ENCODE measurements at places on chromosomes 11 and 22.

DNA sequence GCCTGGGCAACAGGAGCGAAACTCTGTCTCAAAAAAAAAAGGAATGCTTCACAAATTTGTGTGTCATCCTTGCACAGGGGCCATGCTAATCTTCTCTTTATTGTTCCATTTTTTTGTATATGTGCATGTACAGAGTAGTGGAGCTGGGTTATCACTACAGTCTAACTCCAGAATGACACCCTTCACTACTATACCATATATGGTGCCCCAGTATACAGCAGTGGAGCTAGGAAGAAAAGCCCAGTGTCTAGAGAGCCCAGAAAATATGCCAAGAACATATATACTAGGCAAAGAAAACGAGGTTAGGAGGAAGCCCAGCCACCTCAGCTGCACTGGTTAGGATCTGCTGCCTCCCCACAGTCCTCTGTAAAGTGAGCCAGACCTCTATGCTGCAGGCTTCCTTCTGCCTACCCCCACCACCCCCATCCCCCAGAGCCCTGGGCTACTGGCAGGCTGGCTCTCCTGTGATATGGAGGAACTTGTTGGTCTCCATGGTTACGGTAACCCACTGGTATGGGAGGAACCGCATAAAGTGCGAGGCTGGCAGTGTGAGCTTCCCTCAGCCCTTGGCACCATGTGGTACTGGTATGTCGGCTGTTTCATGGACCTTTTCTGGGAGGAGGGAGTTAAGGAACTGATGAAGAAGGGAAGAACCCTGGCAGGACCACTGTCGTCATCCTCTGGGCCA, 34.3 kb downstream of the RCOR2 start:
- no peak for DNase-seq

DNA sequence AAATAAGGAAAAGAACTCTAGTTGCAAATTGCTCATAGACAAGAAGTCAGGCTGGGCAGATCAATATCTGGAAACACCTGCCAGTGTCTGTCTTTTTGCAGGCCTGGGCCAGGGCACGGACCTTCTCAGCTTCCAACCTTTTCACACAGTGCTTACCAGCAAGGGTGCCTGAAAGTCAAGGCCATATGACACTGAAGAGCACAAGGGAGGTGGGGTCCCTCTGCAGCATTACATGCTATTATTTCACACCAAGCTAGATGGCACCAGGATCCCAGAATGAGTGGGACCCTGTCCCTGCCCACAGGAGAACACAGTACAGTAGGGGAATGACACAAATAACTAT, 5.9 kb upstream of the PEX26 start:
- DNase-seq, result no peak

DNA sequence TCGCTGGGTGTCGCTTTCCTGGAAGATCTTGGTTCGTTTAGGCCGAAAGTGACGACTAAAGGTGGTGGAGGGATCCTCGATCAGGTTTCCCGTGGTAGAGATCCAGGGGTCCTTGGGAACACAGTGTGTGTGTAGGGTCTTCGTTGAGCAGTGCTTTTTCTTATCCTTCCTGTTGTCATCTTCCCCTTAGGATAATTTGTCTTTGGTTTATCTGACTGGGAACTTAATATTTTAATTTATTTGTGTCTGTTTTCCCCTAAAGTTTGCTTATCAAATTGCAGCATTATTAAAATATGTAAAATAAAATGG, 403 bp downstream of the RBM7 start:
- no peak for DNase-seq

DNA sequence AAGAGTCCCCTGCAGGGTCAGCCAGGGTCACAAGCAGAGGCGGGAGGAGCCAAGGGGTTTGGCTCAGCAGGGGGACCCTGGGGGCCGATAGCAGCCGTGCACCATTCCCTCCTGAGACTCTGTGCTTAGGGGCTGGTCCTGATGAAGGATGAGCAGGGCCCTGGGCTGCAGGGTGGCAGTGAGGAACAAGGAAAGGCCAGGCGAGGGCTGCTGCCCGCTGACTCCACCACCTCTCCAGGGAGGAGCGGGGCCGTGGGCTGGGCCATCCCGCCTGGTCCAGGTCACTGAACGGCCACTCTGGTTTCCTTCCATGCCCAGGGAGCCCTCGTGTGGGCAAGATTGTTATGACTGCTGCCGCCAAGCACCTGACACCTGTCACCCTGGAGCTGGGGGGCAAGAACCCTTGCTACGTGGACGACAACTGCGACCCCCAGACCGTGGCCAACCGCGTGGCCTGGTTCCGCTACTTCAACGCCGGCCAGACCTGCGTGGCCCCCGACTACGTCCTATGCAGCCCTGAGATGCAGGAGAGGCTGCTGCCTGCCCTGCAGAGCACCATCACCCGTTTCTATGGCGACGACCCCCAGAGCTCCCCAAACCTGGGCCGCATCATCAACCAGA, 9.2 kb upstream of the NDUFS8 start:
- DNase-seq, result no peak

DNA sequence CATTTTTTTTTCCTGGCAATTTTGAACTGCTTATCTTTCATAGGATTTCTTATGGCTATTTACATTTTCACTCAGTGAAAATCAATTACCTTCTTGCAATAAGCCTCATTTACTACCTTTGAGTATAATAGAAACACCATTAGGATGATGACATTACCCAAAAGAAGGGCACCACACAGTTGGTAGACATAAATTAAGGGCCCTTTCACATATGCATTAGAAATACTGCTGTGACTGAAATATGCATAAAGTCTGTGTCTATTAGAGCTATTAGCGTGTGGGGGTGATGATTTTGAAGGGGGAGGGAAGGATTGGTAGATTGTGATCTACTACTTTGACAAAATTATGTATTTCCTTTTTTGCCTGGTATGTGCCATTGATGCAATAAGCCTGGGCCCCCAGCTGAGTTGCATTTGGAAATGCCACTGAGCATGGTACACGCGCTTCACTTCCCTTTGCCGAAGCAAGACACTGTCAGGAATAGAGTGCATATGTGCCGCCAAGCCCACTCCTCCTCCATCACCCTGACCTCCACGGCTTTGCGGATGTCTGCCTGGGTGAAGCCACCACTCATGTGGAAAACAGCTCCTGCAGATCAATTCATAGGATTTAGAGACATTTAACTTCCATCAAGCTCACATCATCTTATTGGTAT, 339.3 kb downstream of the DCDC1 start:
- DNase-seq, result no peak

DNA sequence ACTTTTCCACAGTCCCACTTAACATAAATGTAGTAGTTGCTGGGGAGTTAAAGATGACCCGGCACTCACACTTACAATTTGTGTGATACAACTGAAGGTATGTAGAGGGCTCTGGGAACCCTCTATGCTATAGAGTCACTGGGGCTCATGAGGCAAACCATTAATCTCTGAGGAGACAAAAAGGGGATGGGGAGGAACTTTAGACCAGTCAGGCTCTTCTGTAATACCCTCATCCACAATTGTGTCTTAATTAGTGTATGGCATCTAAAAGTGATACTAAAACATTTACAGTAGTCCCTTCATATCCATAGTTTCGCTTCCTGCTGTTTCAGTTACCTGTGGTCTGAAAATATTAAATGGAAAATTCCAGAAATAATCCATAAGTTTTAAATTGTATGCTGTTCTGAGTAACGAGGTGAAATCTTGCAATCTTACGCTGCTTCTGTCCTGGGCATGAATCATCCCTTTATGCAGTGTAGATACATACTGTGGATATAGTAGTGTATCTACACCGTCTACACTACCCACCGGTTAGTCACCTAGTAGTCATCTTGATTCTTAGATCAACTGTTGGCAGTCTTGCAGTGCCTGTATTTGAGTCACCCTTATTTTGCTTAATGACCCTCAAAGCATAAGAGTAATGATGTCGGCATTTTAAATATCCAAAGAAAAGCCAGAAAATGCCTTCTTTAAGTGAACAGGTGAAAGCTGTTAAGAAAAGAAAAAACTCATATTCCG, 12.2 kb downstream of the CBL start:
- DNase-seq, result no peak

DNA sequence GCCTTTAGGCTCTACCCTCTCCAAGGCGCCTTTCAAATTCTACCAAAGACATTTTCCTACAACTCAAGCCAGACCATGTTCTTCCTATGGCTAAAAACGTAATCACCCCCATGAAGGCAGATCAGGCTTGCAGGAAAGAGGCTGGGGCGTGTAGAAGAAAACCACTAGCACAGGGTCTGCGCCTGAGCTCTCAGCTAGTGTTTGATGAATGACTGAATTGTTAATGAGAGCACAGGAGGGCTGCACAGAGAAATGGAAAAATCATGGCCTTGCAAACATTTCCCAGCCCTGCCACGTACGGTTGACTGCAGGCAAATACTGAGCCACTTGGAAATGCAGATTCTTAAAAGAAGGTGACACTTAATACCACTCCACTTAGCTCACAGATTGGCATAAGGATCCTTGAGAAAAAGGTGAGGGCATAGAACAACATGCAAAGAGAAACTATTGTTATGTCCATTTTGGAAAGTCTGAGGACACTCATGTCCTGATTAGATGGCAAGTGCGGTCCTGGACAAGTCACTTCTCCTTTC, 148.6 kb downstream of the NXPE2 start:
- no peak for DNase-seq

DNA sequence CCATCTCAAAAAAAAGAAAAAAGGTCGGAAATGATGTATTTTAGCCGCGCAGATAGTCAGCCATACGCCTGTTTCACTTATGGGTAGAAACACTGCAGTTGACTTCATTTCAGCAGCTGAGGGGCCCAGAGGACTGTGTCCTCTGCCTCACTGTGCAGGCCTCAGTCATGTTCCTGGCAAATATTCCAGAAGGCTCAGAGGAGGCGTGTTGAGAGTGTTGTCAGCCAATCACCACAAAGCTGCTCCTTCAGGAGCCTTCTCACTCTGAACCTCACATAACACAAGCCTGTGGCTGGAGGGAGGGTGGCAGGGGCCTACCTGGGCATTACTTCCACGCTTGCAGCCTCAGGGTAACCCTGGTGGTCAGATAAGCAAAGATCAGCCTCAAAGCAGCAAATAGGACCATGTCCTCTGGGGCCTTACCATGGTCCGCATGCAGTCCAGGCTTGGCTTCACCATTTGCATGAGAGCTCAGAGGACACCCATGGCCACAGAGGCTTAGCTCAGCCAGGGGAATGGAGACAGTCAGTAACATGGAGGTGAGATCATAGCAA, 17.3 kb upstream of the TREH start:
- no peak for DNase-seq

DNA sequence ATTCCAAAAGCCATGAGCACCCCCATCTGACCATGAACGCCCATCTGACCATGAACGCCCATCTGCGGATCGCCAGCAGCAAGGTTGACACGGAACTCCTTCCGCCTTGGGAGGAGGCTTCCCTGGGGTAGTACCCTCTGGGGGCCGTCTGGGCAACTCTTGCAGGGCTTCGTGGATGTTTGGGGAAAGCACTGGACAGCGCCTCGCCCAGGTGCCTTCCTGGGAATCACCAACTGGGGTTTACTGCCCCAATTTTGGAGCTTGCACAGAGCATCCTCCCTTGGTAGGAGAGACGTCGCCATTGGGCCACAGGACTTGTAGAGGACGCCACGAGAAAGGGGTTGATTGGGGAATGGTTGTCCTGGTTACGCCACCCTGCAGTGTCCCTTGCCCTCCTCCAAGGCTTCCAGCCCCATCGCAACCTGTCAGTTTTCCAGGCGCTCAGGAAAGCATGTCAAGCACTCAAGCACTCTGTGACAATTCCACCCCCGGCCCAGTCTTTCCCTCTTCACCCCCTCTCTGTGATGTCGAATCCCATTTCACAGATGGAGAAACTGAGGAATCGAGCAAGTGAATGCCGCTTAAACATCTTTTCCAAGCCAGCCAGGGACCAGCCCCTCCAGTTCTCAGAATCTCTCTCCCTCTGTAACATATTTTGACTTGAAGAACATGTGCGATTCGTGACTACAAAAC, 914 bp upstream of the PRDM11 start:
- no peak for DNase-seq

- DNase-seq, result no peak
Observed at GRCh38 chr11:71577469-71578004, 5.1 kb downstream of the KRTAP5-11 start.

- no peak for DNase-seq
Observed at GRCh38 chr22:32079130-32080089, 36.3 kb downstream of the SLC5A1 start.

DNA sequence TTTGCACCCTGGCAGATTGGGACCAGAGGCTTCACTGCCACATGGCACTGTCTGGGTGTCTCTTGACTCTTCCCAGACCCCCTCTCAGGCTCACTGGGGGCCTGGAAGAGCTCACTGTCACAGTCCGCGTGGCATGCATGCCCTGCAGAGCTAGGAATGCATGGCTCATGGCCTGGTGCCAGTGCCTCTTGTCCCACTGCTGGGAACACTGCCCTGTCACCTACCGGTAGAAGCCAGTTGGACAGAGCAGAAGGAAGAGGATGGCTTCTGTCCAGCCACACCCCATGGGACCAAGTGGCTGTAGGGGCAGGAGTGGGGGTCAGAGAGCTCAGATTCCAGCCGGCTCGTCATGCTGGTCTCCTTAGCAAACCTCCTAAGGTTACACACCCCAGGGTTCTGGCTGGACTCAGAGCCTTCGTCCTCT, 29.7 kb downstream of the MB start:
- DNase-seq, result peak; percentile 9

DNA sequence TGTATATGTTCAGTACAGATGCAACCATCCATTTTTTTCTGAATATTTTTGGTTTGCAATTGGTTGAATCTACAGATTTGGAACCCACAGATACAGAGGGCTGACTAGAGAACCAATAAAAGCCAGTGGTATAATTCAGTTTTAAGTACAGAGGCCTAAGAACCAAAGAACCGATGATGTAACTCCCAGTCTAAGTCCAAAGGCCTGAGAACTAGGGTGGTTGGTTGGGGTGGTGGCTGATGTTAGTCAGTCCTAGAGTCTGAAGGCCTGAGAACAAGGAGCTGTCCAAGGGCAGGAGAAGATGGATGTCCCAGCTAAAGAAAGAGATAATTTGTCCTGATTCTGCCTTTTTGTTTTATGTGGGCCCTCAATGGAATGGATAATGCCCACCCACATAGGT, 48.7 kb upstream of the LIN7C start:
- no peak for DNase-seq

- no peak for DNase-seq
Observed at GRCh38 chr22:41256254-41257253, 15.8 kb upstream of the CHADL start.

DNA sequence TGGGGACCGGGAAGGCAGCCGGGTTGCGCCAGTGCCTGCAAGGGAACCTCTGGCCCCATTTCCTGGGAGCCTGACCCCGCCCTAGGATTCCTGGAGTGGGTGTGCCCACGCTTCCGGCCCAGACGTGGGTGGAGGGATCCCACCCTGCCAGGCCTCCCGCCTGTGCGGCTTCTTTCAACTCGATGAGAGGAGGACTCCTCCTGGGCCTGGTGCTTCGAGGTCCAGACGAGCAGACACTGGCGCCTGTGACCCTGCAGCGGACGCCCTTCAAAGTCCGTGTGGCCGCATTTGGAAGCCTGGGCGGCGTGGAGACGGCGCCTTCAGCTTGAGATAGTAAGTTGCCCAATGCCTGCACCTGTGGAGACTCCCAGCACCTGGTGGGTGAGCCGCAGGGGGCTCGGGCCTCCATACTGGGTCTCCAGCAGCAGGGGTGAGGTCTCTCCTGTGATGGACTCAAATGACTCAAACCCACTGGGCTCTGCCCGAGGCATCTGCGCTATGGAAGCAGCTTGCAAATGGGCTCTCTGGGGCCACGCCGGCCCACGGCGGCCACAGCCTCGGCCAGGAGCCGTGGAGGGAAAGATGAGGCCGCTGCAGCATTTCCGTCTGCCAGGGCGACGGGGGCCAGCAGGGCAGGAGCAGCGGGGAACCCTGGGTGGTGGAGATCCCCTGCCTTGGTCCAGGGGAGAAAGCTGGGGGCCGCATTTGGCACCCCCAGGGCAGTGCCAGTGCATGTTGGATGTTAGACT, 64.3 kb upstream of the PPARA start:
- no peak for DNase-seq

- DNase-seq, result no peak
Observed at GRCh38 chr22:29216011-29216872, 10.5 kb downstream of the EMID1 start.
